CD4-positive, alpha-beta T cell treated with Interleukin-1 beta for 1 hour (primary cell): ENCODE measurements at places on chromosomes 7 and 10.

- no peak for DNase-seq
These were observed 129.3 kb downstream of the MYOF start for GRCh38 chr10:93352638-93353383.

DNA sequence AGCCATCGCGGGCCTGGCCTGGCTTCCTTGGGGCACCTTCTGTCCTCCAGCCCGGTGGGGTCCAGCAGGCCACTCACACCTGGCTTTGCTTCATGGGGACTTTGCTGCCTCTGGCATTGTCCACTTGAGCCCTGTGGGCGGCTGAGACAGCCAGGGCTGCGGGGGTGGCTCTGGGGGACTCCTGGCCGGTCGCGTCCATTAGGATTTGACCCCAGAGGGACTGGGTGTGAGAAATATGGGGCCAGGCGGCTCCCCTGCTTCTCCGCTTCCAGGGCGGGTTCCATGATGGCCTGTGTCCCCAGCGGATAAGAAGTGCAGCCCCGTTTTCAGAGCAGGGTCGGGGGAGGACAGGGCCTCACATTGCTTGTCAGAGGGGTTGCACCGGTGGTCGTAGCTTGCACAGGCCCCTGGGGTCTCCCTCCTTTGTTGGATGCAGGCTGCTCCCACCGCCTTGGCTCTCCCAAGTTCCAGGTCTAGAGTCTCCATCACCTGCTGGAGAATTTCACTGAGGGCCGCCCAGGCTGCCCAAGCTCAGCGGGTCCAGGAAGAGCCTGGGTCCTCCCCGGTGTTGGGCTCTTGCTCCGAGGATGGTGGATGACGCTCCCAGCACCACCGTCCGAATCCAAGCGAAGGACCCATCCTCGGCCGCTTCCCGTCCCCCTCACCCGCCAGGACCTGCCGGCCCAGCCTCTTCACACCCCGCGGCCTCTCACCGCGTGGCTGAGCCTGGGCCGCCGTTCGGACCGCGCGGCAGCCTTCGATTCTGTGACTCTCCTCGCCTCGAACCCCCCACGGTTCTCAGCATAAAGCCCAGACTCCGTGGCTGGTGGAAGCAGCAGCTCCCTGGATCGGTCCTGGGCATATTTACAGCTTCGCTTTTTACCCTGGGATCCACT is 140.1 kb downstream of the DYNC2I1 start:
- DNase-seq, result no peak

DNA sequence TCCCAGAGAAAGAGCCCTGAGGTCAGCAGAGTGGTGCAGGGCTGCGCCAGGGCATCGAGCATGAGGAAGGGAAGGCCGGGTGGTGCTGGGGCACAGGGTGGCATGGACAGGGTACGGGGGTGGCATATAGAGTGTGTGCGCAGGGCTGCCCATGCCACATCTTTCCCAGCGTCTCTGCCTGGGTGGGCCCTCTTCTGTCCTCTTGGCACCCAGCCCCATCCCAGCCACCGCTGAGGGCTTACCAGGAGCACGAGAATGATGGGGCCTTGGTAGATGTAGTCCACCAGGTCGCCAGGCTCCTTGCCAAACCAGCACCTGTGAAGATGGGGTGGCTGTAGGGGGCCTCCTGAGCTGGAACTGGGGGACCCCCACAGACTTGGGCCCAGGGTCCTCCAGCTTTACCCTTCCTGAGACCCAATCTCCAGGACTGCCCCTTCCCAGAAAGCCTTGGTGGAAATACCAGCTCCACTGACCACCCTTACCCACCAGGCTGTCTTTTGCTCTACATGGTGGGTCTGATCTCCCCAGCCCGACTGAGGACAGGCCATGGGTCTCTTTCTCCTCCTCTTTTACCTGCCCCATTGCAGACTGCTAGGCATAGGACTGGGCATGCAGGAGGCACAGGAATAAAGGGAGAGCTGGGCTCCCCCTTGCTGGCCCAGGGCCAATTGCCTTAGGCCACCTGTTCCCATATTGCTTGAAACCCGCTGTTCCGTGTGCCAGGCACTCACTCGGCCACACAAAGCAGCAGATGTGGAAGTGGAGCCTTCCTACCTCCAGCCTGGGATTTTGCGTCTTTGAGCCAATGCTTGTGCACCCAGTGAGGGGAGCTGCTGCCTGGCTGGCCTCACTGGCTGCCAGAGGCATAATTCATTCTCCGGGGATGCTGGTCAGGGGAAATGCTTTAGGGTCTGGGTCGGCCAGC is 21.7 kb downstream of the CRHR2 start:
- DNase-seq, result no peak

DNA sequence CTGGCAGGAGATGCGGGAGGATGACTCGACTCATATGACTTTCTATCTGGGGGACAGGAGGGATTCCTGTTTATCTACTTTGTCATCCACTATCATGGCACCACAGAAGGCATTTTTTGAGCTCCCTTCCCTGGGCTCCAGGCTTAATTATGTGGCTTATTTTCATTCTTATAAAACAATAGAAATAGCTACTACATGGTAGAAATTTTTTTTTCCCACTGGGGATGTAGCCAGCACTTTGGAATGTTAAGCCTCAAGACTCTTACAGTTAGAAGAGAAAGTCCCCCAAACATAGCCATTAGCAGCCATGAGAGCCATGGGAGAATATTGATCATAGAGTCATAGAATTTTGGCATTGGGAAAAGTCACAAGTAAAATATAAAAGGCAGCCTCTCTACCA is 14.6 kb upstream of the FAM180A start:
- DNase-seq, result no peak

- peak; percentile 53 for DNase-seq
These were observed 46.1 kb downstream of the ARMH3 start for GRCh38 chr10:102009801-102010425.

- DNase-seq, result no peak
These were observed 6.2 kb upstream of the TMEM120A start for GRCh38 chr7:76000566-76000965.

GRCh38 chr10:88687853-88688467 is 18.1 kb upstream of the LIPK start:
- DNase-seq, result peak; percentile 29

DNA sequence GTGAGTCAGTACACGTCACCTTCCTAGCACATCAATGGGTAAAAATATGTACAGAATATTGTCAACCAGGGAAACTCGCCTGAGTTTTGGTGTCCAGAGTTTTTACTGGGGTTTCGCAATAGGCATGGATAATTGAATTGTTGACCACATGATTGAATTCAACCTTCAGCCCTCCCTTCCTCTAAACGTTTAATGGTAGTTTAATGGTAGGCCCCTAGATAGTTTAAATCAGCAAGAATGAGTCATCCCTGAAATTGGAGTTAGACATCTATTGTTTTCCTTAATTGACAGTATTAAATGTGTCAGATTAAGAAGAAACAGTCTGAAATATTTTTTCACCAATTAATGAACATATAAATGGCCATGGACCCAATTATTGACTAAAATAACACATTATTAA is 57.8 kb upstream of the CACNA2D1 start:
- DNase-seq, result no peak

DNA sequence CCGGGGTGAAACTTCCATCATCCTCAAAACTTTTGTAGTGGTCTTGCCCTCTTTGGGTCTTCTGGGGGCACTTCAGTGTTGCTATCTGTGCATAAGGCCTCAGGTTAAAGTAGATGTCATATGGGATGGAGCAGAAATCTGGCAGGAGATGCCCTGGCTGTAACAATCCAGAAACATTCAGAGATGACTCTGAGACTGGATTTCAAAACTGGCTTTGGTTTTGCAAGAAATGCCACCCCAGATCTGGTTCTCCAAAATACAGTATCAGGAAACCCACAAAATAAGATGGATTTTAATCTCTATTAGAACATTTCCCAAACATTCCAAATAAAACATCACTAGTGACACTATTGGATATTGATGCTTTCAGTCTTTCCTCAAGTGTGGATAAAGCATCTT is 191.5 kb downstream of the REEP3 start:
- no peak for DNase-seq

- no peak for DNase-seq
These were observed 69.3 kb downstream of the ETV1 start for GRCh38 chr7:13920053-13920697.

DNA sequence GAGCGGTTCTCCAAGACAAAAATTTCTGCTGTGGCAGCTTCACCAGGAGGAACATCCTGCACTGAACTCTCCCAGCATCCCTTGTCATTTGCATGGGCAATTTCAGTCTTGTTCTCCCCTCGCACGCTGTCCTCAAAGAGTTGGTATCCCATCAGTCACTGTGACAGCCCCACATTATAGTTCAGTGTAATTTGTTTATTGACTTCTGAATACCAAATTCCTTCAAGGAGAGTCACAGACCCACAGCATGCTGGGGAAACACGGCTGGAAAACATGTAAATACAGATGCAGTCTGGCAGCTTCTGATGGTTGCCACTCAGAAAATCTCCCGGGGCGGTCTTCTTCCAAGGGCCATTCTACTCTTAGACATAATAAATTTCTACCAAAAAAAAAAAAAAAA is 151.0 kb upstream of the NEBL start:
- no peak for DNase-seq

DNA sequence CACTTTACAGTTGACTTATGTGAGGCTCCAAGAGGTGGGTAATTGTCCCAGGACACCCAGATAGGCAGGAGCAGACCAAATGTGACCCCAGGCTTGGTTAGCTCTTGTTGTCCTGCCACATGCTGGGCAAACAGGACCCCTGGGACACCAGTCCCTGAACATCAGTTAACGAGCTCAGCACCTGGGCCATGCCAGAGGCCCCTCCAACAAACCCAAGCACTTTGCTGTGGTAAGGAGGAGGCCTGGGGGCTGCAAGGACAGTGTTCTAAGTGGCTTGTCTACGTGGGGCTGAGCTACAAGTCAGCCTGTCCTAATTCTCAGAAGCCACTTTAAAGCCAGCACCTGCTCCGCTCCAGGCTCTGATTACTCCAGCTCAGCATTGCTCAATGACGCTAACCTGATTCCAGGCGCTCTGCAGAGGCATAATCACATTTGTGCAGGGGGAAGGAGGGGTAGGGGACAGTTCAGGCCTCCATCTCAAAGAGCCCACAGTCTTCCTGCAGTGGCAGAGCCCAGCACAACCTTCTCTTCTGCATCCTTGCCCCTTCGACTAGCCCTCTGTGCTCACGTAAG is 57.2 kb downstream of the DDC start:
- DNase-seq, result no peak

DNA sequence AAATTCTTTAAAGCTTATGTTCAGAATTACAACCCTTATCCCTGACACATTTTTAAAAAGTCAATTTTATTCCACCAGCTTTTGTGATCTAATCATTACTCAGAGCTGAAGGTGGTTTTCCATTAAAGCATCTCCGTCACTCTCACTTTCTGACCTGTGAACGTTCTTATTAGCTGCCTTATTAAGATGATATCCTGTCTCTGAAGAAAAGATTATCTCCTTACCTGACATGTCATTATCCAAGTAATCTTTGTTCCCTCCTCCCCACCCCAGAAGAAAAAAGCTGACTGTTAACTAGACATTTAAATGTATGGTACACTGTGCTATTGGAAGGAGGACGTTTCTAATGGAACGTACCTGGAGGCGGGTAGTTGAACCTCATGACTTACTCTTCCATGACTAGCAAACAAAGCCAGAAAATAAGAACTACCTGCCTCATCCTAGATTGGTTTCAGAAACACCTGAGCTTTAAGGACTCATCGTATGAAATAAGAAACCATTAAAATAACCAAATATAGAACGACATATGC is 708.7 kb downstream of the PARD3 start:
- DNase-seq, result no peak

DNA sequence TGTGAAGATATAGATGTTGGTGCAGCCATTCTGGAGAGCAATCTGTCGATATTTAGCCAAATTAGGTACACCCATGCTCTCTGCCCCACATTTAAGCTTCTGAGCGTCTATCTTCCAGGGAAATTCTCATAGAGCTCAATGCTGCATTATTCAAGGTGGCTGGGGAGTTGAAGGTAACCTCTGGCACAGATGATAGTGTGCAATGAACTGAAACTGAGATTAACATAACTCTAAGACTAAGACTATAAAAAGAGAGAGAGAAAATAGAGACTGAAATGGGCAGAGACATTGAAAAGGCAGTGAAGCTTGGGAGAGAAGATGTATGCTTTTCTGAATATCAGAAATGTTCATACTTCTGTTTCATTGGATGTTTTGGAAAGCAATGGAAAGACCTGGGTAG is 1197.0 kb upstream of the AUTS2 start:
- DNase-seq, result no peak

GRCh38 chr10:123252779-123253178 is 98.6 kb downstream of the BUB3 start:
- no peak for DNase-seq

DNA sequence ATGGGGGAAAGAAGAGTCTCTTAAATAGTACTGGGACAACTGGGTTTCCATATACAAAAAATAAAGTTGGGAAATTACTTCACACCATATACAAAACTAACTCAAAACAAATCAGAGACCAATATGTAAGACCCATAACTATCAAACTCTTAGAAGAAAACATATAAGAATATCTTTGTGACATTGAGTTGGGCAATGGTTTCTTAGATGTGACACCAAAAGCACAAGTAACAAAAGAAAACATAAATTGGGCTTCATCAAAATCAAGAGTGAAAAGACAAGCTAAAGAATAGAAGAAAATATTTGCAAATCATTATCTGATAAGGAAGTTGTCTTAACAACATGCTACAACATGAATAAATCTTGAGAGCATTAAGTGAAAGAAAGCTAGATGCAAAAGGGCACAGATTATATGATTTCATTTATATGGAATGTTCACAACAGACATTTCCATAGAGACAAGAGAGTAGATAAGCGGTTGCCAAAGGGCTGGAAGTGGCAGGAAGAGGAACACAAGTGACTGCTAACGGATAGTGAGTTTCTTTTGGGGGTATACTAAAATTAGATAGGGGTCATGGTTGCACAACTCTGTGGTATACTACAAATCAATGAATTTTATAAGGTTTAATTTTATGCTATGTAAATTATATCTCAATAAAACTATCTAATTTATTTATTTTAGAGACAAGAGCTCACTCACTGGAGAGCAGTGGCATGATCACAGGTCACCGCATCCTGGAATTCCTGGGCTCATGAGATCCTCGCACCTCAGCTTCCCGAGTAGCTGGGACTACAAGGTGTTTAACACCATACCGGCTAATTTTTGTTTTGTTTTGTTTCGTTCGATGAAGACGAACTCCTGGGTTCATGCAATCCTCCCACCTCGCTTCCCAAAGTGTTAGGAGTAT is 35.4 kb downstream of the JMJD1C start:
- DNase-seq, result no peak

DNA sequence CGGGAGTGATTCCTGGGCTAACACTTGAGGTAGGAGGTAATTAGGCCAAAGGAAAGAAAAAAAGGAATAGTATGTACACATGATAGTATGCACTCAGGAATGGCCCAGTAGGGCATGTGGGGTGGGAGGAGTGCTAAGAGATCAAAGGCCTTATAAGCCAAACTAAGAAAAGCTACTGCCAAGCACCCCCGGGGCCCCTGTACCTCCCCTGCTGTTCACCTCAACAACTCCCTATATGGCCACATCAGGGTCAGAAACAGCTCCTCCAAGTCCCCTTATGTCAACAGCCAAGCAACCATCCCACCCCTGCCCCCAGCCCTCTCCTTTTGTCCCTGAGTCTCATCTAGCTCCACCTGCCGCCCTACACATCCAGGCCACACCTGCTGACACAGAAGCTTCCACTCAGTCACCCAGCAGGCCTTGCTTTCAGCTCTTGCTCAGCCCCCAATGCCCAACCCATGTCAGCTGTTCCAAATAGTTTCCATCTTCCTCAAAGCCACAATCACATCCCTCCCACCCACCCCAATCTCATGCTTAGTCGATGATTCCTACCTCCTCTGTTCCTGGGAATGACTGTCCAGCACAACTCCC is 80.2 kb downstream of the SORBS1 start:
- no peak for DNase-seq

GRCh38 chr7:152025937-152026890 is 740 bp downstream of the GALNT11 start:
- DNase-seq, result no peak
